Cardiac septum (tissue), 1 donor: ENCODE measurements at places on chromosomes 11 and 22.
A peak's percentile ranks its signal among the peaks of the same experiment; 100 is the strongest.

- DNase-seq = no peak
These were observed 204.2 kb upstream of the MTNR1B start for GRCh38 chr11:92765082-92765840.

DNA sequence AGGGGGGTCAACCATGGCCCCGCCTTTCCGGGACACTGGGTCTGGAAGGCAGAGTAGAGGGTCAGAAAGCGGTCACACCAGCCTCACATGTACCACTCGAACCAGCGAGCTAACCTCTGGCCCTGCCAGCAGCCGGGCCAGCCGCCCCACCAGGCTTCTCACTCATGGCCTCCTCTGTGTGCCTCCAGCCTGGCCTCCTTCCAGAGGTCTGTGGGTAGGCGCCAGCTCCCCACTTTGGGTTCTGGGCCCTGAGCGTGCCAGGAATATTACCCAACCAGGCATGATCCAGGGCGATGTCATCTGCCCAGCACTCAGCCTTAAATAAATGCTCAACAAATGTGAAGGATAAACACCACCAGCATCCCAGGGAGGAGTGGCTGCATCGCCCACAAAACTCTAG, 5.8 kb downstream of the SCUBE1 start:
- no peak for DNase-seq

GRCh38 chr11:48050304-48050703, 69.9 kb downstream of the PTPRJ start:
- no peak for DNase-seq

DNA sequence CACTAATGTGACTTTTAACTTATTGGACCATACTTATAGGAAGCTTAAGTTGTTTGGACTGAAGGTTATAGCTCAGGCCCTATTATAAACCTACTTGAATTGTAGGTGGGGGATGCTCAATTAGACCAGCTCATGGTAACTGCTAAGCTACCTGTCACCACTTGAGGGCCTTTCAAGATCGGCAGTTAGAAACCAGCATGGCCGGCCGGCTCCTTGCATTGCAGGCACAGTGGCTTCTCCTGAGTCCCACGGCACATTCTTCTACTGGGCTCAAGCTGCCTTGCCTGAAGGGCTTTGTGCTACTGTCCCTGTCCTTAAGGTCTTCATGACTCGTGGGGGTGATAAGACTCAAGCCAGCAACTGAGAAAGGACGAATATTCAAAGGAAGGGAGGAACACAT, 70.8 kb downstream of the TBC1D22A start:
- DNase-seq = no peak

- peak; percentile 95 for DNase-seq
These were observed 902 bp downstream of the RASGRP2 start for GRCh38 chr11:64742889-64743590.

DNA sequence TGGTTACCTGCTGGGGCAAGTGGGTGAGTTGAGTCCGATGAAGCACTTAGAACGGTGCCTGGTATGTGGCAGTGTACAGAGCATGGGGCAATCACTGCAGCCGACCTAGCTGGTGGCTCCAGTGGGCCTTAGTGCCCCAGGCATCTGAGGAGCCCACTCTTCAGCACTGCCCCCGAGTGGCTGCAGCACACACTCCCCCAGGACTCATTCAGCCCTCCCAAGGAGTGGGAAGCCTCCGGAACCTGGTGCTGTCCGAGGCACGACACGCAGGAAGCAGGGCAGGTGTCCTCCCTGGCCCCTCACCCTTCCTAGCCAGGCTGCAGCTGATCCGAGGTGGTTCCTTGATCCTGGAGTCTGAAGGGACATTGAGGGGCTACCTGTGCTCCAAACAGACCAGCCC, 42.4 kb upstream of the PRODH start:
- DNase-seq = no peak

DNA sequence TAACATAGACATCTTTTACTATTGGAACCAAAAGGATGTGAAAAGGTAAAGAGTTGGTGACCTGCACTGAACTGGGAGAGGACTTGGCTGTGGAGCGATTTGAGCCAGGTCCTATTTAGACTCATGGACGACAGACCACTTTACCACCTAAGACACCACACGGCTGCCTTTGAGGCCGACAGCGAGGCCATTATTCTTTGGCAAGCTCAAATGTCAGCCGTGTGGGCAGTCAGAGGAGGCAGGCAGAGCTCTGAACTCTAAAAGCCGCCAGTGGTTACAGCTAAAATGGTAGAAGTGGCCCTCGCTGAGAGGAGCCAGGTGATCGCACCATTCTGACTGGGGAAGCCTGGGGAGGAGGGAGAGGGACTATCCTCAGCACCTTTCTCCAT, 50.5 kb downstream of the SCUBE1 start:
- DNase-seq = no peak

DNA sequence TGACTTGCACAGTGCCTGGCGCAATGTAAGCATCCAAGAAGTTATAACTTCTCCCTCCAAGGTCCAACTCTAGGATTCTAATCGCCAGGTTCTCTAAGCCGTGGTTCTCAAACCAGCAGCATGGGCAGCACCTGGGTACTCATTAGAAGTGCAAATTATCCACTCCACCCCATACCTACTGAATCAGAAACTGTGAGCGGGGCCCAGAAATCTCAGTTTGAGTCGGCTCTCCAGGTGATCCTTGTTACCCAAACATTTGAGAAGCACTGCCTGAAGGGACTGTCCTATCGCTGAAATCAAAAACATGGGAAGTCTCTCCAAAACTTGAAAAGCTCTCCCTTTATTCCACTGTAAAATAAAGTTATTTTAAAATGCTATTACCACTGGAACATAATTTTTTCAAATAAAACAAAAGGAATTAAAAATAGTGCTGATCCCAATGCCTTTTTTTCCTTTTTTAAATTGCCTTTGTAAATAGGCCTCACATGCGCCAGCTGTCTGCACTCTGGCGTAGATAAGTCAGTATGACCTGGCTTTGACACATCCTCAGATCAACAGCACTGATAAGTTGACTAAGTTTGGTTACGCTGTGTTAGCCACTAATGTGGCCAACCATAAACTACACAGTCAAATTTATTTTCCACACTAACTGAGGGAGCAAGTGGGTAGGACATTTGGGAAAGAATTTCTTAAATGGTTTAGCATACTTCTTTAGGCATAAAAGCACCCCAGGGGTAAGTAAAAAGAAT, 8.4 kb upstream of the CTR9 start:
- DNase-seq = no peak

GRCh38 chr11:109300211-109300610, 121.8 kb upstream of the C11orf87 start:
- DNase-seq = no peak

DNA sequence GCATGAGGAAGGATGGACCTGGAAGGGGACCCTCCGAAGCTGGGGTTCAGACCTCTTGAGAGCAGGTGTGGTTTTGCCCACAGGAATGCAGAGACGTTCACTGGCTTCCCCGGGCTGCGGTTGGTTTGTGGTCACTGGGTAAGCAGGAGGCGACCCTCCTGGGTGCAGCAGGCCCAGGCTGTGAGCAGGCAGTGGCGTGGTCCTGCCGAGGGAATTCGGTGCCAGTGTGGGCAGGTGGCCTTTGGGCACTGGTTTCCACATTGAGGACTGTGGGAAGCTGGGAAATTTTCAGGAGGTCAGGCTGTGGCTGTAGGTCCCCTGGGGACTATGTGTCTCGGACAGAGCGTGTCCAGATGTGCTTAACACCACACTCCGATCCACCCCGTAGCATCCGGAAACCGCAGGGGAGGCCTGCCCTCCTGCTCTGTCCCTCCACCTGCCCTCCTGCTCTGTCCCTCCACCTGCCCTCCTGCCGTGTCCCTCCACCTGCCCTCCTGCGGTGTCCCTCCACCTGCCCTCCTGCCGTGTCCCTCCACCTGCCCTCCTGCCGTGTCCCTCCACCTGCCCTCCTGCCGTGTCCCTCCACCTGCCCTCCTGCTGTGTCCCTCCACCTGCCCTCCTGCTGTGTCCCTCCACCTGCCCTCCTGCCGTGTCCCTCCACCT, 27.5 kb downstream of the TPCN2 start:
- DNase-seq = no peak

GRCh38 chr11:18778468-18778867, 13.1 kb downstream of the PTPN5 start:
- no peak for DNase-seq

GRCh38 chr11:9231848-9232177, 33.3 kb downstream of the DENND5A start:
- DNase-seq = no peak

- no peak for DNase-seq
These were observed 22.1 kb downstream of the FLI1 start for GRCh38 chr11:128715691-128716561.

DNA sequence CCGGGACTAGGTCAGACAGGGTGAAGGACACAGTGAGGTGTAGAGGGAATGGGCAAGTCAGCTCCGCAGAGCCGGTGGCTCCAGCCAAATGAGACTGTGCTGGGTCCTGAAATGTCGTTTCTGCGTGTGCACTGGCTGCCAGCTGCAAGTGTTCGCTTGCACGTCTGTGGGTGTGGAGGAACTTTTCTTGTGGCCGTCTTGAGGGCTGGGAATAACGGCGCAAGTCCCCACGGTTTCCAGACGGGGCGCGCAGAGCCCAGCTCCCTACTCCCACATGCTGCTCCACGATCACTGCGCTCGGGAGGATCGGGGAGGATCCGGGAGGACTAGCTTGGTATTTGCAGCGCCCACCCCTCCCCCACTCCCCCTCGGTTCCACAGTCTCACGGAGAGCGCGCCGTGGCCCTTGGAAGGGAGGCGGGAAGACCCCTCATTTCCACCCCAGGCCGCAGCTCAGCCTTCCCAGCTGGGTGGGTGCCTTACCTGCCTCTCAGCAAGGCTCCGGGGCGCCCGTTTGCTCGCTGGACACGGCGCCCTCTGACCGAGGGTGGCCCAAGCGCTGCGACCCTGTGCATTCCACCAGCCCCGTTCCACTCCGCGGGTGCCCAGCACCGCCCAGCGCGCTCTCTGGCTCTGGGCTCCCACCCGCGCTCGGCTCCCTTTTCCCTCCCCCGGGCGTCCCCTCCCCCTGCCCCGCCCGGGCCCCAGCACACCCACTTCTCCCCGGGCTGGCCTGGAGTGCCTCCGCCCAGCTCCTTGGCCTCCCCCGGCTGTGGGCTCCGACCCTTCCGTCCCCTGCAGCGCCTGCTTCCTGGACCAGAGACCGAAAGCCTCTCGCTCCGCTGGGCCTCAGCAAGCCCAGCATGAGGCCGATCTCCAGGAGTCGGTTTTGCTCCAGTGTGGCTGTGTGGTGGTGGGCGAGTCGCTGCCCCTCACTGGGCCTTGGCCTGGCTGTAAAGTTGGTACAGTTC, at the start of gene KCNE3:
KCNE3 (minus strand) TSS at position 634 of the 970 bp plus-strand sequence. CDS start 9,986 bp downstream, outside the sequence.
- peak; percentile 76 for DNase-seq

- DNase-seq = no peak
These were observed 10.7 kb upstream of the MRGPRX2 start for GRCh38 chr11:19071255-19071654.

- DNase-seq = no peak
These were observed 71.3 kb downstream of the BCR start for GRCh38 chr22:23251445-23252093.

DNA sequence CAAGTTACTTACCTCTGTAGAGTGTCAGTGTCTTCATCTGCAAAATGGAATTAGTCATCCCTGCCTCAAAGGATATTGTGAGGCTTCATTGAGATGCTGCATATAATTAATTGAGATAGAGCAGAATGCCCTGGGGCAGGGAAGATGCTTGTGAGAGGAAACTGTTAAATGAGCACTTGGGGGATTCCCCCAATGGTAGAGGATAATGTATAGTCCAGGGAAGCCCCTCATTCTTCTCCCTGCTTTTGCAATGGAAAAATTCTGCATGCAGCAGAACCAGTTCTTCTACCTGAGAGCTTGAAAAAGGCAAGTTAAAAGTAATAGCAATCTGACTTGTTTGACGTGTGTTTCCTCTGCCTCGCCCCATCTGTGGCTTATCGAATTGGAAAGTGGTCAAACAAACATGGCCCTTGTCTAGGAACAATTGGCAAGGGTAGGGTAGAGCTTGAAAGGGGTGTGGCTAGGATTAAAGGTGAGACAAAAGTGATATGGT, 90.9 kb downstream of the NAV2 start:
- DNase-seq = no peak

GRCh38 chr11:37881741-37882140, 1283.7 kb upstream of the RAG2 start:
- DNase-seq = no peak

- no peak for DNase-seq
These were observed at the start of gene CATSPERZ for GRCh38 chr11:64299847-64300648. TSS of gene CATSPERZ (plus strand) at chr11:64300358. CDS start at chr11:64300411, 53 bp downstream.

DNA sequence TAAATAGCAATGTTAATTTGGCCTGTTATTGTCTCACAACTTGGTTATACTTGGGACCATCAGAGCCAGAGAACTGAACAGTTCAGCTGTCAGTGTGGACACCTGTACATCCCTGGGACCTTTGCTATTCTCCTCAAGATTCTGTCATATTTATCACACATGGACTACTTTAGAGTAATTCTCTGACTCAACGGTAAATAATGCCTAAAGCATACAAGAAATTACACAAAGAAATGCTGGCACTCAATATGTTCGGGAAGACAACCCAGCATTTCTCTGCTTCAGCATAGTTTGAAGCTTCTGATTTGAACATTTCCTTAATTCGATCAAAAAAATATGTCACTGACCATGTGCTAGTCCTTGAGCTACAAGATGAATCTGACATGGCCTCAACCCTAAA, 34.6 kb upstream of the MMP13 start:
- DNase-seq = no peak

DNA sequence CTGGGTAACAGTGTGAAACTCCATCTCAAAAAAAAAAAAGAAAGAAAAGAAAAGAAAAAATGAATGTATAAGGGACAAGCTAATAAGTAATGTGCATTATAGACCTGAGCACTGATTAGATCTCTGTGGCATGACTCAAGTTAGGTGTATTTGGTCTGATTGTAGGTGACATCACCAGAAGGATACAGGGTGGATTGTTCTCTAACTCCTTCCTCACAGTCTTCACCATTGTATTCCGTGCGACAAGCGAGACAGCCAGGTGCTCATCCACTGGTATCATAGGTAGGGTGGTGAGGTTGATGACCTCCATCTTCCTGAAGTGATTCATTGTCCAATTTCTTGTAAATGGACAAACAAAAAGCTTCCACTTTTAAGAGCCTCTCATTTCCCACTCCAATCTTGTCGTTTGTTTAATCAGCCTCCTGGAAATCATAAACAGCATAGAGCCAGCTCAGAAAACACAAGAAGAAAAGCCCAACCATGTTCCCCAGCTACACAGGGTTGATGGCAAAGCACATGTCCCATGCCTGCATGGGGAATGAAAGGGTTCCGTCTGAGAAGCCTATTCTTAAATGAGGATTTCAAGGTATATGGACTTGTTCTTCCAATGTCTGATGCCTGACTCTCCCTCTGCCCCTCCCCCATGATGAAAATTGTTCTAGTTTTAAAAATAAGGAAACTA, 6.2 kb downstream of the FAM227A start:
- DNase-seq = no peak

DNA sequence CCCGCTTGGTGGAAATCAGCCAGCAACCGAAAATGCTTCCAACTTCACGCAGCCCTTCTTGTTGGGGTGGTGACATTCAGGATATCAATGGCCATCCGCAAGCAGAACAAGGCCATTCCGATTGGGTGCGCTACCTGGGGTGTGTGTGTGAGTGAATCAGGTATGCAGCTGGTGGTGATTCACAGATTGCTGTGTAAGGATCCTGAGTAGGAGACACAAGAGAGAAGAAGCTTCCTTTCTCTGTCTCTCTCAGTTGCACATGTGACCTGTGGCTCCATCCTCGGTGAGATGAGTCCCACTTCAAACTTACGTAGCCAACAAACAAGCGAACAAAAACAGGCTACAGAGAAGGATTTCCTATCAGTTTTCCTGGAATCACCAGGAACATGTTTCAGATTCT, 9.6 kb upstream of the TMEM184B start:
- DNase-seq = no peak

GRCh38 chr11:29685361-29685760, 331.5 kb downstream of the KCNA4 start:
- no peak for DNase-seq

- DNase-seq = no peak
These were observed 239.1 kb upstream of the ARHGAP20 start for GRCh38 chr11:110951037-110951949.
